ENCODE measurements at places on chromosomes 5 and 9. TPM values are rescaled to one million over a fixed set of nuclear protein-coding genes. Genes with fewer than 3 reads are reported as not detected.

Gene FOXI1
- total RNA-seq: not detected

Gene SEMA5A
- total RNA-seq: 0.95 TPM

Gene SLC23A1
- total RNA-seq: not detected

Gene TSSK1B
- total RNA-seq: not detected
